ENCODE measurements at places on chromosomes 6 and 20.

- no peak for DNase-seq
Measured at GRCh38 chr6:168124921-168125320, 45.9 kb upstream of the FRMD1 start.

GRCh38 chr20:58577139-58577806 is 62.1 kb upstream of the APCDD1L start:
- no peak for DNase-seq

GRCh38 chr6:24930431-24930871 is 5.3 kb downstream of the RIPOR2 start:
- no peak for DNase-seq

GRCh38 chr6:3176562-3177355 is 19.4 kb upstream of the TUBB2A start:
- no peak for DNase-seq

- no peak for DNase-seq
Measured at GRCh38 chr6:159902620-159903019, 11.8 kb downstream of the MAS1 start.

DNA sequence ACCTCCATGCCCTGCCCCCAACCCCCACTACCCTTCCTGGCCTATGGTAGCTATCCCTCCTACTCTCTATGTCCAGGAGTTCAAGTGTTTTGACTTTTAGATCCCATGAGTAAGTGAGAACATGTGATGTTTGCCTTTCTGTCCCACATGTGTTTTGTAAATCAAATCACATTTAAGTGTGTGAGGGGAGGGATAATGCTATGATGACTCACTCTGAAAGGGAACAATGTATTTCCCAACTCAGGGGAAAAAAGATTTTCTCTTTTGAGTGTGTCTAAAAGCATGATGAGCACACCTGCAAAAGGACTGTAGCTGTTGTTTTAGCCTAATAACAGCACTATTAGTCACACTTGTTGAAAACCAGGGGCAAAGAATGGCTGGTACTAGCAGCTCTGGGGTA is 193.7 kb downstream of the GJA10 start:
- DNase-seq, result no peak
